ENCODE measurements at places on chromosomes 11 and 22.

GRCh38 chr11:128664317-128664716 is 29.6 kb upstream of the FLI1 start:
- no peak for DNase-seq

DNA sequence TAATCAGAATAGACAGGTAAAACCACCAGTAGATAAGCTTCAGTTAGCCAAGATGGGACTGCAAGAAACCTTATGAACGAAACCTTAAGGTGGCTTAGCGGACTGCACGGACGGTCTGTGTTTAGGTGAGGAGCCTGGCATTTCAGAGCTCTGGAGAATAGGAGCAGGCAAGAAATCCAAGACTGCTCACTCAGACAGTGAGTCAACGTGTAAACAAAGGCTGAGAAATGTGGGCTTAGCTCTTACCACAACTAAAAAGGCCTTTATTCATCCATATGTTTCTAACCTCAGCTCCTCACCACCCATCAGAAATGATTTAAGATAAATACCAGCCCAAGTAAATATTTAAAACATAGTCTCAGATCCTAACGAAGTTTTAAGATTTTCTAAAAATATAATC is 657.7 kb downstream of the OPCML start:
- DNase-seq = no peak

GRCh38 chr11:65425971-65426838 is 3.6 kb downstream of the NEAT1 start:
- DNase-seq = no peak

- no peak for DNase-seq
These were observed 304.8 kb upstream of the ISX start for GRCh38 chr22:34761111-34761510.

GRCh38 chr22:40031766-40032470 is 37.2 kb downstream of the FAM83F start:
- no peak for DNase-seq

- DNase-seq = no peak
These were observed 6.8 kb upstream of the SUN2 start for GRCh38 chr22:38762551-38762983.

- no peak for DNase-seq
These were observed 17.0 kb upstream of the IL2RB start for GRCh38 chr22:37166675-37167066.

GRCh38 chr11:129374081-129374992 is 1.3 kb upstream of the BARX2 start:
- DNase-seq = no peak

GRCh38 chr11:87219266-87219665 is 181.5 kb downstream of the TMEM135 start:
- no peak for DNase-seq

- DNase-seq = no peak
These were observed 33.0 kb upstream of the P2RY2 start for GRCh38 chr11:73184953-73185671.

DNA sequence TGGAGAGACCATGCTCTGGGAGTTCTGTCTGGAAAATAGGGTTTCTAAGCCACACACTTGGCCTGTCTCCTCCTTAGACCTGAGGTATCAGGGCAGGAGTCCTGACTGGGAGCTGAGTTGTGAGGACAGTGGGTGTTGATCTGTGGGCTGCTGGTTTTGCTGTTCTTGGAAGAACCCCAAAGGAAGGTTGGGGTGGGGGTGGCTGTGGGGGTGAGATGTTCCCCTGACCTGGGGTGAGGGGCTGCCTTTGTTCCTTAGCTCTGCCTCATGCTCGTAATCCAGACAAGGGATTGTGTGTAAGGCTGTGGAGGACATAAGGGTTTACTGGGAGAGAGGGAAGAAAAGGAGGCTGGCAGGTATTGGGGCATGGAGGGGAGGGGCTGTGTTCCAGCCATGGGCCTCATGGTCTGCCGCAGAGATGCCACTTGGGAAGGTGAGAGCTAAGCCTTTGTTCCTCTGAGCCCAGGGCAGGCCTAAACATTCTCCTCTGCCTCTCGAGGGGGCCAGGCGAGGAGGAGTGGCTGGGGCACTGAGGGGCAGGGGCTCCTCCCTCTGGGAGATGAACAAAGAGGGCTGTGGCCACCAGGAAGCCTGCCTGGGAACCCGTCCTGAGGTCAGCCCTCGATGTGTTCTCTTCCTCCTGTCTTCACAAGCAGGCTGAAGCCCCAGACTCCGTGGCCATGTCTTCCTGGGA is 4.4 kb downstream of the OTOG start:
- no peak for DNase-seq

GRCh38 chr11:27552341-27552740 is 45.8 kb upstream of the LIN7C start:
- no peak for DNase-seq

DNA sequence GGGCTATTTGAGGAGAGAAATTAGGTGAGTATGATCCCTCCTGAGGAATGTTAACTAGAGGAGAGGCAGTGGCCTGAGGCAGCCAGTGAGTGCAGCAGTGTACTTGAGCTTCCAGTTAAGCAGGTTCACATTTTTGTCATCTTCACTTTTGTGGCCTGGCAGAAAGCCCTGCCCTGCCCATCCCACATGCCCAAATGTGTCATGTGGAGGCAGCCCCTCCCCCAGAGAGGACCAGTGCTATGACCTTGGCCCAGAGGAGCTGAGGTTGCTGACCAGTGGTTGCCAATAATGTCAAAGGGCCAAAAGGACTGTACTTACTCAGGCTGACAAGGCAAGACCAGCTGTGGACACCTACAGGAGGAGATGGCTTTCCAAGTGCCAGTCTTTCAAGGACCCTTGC is 17.6 kb upstream of the GRK2 start:
- no peak for DNase-seq

DNA sequence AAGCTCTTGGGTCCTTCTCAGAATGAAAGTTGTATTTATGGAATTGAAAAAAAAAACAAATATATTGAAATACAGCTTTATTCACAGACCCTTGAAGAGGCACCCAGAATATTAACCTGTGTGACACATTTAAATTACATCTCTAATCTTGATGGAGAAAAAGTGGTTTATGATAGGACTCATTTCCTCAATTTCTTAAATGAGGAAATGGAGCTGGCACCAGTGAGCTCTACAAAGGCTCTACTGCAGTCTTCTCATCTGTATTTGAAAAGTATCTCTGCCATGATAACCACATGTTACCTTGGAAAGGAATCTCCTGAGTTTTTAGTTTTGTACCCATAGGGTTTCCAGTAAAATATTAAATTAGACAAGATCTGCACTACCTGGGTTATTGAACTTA is 186.5 kb downstream of the HIPK3 start:
- DNase-seq = no peak

- no peak for DNase-seq
These were observed 2.5 kb downstream of the TALDO1 start for GRCh38 chr11:749731-750130.

DNA sequence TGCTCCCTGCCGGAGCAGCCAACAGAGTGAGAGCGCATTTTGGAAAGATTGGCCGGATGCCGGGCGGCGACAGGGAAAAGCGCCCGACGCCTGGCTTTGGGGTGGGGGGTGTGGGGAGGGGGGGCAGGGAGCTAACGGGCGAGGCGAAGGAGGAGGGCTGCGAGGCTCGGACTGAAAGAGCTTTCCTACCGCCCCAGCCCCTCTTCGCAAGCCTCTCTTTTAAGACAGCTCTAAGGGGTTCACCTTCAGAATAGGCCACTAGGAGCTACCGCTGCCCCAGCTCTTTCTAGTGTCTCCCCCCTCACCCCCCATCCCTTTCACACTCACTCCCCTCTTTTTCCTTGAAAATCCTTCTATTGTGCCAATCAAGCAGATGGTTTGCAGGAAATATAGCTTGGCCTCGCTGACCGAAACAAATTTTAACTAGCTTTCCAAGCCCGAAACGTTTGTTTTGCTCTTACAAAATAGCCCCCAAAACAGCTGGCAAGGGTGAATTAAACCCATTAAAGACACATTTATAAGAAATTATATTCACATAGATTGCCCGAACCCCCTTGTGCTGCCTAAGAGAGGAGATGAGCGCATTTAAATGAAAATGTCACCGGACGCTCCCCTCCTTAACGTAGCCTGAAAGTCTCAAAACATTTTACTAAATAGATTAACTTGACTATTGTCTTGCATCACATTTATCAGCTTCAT is 3.7 kb upstream of the DBX1 start:
- DNase-seq = no peak

- DNase-seq = no peak
These were observed 129.1 kb downstream of the DCDC1 start for GRCh38 chr11:31240340-31240904.

DNA sequence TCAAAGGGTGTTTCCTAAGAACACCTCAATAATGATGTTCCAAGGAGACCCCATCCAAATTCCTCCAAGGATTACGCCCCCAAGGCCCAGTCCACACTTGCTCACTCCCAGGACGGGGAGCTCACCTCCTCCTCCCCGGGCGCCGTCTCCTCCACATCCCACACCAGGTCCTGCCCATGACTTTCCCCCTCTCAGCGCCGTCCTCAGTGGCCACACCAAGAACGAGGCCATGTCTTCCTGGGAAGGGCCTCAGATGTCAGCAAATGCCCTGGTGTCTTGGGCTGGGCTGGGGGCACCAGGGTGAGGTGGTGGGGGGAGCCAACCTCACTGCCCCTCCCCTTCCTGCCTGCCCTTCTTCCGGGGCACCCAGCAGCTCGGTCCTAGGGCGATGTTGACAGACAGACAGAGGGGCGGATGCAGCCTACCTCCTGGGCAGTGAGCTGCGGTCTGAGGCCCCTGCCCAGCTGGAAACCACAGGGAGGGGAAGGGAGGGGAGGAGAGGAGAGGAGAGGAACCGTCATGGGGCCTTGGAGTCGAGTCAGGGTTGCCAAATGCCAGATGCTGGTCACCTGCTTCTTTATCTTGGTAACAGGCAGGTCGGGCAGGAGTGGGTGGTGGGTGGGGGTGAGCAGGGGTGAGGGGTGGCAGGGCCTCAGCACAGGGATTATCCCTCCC is at the start of the genes C11orf21 and TSPAN32:
TSS of gene C11orf21 (minus strand) at position 288 of the 675 bp plus-strand sequence. CDS start at position 178, 110 bp downstream.
TSS of gene TSPAN32 (plus strand) at position 383 of the 675 bp plus-strand sequence. CDS start at position 520, 137 bp downstream.
- no peak for DNase-seq

DNA sequence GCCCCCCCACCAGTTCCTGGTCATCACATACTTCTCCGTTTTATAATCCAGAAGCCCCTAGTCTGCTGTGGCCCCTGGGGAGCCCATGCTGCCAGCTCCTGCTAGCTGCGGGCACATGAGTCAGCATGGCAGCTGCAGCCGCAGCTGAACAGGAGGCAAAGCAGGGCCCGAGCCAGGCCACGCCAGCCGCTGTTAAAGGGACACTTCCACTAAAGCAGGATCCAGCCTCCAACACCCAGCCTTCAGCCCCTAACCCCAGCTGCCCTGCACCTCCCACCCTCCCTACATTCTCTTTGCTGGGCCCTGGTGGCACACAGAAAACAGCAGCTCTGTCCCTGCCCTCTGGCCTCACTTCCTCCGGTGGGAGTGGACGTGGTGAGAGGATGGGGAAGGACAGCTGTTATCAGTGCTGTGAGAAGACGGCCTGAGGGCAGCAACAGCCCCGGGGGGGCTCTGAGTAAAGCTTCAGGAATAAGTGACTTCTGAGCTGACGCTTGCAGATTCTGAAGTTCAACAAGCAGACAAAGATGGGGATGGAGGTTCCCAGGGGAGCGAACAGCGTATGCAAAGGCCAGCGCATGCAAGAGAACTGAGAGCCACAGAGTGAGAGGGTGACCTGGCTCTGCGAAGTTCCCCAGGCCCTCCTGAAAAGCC is 688 bp upstream of the LRRC74B start:
- DNase-seq = no peak

DNA sequence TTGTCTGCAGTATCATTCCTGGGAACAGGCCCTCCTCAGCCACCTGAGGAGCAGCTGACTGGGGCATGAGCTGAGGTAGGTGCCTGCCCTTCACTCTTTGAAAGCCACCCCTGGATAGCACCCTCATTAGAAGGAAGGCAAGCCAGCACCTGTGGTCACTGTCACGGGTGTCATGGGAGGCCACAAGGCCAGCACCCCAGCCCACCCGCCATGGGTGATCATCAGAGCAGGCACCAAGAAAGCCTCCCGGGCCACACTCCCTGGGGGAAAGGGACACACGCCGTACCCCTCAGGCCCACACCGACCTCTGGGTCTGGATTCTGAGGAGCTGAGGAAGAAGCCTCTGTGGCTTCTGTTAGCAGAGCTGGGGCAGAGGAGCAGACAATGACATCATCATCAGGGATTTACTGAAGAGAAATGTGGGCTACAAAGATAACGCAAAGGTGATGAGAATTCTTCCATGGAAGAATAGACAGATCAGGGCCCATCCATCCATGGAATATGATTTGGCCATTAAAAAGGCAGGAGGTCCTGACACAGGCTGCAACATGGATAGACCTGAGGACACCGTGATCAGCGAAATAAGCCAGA is 16.7 kb upstream of the NAP1L4 start:
- DNase-seq = no peak

- peak; percentile 89 for DNase-seq
These were observed 98.8 kb downstream of the MED15 start for GRCh38 chr22:20606041-20606783.

DNA sequence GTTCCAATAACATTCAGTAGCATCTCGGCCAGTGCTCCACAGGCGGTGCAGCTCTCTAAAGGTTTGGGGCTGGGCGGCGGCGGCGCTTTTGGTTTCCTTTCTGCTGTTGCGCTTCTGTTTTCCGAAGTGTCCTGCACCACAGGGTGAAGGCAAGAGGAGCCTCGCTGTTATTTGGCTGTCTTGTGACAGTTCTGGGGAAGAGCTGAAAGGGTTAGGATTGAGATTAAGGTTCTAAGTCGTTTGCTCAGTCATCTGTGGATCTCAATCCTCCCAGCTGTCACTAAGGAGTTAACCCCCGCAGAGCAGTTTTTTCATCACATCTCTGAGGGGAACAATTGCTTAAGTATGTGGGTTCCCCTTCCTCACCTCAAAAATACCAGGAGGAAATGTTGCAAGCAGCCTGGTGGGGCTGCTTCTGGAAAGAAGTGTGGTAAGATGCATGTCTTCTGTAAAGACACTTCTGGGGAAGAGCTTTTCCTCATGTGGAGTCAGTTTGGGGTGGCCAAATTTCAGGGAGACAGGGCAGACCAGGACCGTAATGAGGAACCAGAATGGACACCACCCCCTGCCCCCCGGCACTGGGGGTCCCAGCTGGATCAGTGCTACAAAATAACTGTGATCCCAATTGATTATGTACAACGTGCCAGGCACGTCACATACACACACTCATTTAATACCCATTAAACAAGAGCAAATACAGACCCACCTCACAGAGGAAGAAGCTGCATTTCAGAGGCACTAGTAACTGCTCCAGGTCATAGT is 14.2 kb downstream of the TMEM121B start:
- no peak for DNase-seq

DNA sequence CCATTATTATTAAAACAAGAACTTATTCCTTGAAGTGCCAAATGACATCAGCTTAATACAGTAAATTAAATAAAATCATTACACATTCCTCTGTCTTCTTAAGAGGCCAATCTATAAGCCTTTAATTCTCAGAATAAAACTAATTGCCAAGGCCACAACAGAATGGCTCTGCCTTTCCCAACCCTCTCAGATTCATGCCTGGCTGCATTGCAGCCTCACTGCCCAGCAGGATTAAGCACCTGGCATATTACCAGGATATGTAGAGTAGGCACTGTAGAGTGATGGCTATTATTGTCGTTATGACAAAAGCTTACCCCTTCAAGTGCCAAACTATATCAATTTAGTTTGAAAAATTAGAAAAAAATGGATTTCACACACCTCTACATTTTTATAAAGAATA is 9.4 kb upstream of the CALCA start:
- no peak for DNase-seq

All from iPS DF 19.7 (cell line).